Posterior vena cava (tissue), 2 donors: ENCODE measurements at places on chromosomes 12 and 14. TPM values are rescaled to one million over a fixed set of nuclear protein-coding genes. Genes with fewer than 3 reads are reported as not detected.

GRCh38 chr12:24632466-24632865 is 316.4 kb downstream of the BCAT1 start:
- no peak for DNase-seq

The TSHR gene
- 1.1 TPM for total RNA-seq

- no peak for DNase-seq
Measured at GRCh38 chr12:116736962-116737773, 701 bp downstream of the SPRING1 start.

DNA sequence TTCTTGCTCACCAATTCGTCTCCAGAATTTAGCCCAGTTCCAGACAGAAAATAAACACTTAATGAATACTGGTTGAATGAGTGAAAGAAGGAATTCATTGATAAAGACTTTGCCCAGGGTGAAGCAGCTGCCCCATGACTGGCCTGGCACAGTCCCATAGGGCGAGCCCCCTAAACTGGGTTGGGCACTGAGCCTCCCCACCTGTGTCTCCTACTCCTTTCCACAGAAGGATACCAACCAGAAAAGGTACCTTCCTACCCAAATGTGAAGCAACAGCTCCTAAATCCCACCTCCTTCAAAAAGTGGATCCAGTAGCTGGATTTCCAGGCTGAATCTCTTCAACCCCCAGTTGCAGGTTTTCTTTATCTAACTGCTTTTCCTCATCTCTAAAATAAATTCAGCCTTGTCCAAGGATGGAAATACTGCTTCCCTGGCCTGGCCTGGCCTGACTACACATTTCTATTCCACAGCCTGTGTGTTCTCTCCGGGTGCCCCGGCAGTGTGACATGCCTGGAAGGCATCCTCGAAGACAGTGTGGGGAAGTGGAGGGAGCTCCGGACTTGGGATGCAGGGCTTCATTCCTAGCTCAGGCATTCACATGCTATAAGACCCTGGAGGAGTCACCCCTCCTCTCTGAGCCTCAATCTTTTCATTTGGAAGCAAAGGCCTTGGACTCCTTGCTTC is 7.6 kb downstream of the KRT3 start:
- DNase-seq: peak; percentile 40

GRCh38 chr14:65250162-65250495 is 147.8 kb upstream of the MAX start:
- DNase-seq: no peak

DNA sequence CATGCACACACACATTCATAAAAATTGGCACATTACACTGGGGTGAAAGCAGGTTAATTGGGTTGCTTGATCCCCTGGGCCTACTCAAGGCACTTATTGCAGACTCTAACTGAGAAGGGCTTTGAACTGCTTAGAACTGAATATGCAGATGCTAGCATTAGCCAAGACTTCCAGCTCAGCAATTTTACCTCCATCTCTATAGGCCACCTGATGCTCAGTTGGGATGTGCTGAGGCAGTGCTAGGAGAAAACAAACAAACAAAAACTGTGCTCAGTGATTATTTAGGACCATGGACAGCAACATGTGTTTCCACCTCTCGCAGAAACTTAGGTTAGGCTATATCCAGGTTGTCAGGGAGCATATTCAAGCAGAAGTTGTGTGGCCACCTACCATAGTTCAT is 124.8 kb upstream of the WSCD2 start:
- no peak for DNase-seq

The PYGL gene
- 52.0 TPM for total RNA-seq

GRCh38 chr12:53530920-53531319 is 23.6 kb upstream of the NPFF start:
- no peak for DNase-seq

DNA sequence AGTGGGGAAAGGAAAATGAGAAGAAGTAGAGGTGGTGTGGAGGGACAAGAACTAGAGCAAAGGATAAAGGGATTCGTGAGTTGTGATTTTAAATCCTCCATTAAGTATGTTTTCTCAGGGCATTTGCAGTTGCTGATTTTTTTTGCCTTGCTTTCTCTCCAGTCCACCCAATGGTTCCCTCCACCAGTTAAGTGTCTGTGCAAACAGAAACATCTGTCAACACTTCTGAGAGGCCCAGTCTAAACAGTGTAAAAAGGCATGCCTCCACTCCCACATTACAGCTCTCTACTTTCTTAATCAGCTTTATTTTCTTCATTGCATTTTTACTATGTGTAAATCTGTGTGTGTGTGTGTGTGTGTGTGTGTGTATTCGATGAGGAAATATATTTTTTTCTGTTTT is 141.2 kb downstream of the PPFIA2 start:
- DNase-seq: no peak

- DNase-seq: no peak
Measured at GRCh38 chr12:121398355-121398754, 1.6 kb upstream of the RNF34 start.

DNA sequence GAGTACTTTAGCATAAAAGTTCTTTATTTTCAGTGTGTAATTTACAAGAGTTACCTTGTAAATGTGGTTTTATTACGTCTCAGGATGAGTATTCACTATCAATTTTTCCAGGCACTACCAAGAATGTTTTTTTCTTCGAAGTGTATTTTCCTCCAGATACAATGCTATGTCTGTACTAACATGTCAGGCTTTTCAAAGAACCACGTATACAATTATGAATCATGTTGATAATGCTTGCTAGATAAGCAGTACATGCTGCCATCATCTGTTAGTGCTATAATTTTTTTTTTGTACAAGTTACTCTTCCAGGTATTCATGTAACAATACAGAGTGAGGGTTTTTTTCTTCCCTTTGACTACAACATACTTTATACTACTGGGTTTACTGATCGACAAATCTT is 5.6 kb upstream of the KANSL2 start:
- DNase-seq: no peak
